ENCODE measurements at places on chromosomes 2 and 18.

DNA sequence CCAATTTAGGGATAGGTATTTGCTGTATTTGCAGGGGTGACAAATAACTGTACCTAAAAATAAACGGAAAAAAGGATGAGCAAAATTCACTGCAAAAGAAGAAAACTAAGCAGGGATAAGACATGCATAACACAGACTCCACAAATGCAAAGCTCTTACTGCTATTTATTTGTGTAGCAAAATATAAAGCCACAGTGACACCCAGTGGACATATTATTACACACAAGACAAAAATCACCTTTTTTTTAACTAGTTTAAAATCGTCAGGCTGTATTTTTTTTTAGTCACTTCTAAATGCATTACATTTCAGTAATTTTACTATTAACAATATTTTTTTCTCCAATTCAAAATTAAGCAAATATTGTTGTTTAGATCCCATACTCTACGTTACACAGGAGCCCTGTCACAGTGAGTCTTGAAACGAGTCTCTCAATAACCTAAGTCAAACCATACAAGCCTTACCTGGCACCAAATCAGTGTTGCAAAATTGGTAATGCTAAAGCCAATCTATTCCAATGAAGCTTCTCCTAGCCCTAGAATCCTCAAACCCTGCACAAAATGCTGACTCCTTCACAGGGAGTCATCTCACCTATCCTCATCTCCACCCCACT is 23.7 kb downstream of the METTL4 start:
- no peak for DNase-seq

DNA sequence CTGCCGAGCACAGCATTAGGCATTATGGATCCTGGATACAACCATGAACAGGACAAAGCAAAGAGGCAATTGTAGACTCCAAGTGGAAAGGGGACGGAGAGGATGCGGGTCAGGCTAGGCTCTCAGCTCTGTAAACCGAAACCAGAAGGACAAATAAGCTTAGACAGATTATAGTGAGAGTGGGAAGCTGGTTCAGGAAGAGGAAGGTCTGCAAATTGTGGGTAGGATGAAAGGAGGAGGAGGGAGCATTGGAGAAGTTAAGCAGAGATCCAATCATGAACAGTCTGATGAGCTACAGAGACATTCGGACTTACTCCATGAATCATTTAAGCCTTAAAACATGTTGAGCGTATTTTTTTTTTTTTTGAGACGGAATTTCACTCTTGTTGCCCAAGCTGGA is 3.0 kb downstream of the MSH6 start:
- DNase-seq, result no peak

GRCh38 chr2:37550190-37550589 is 121.3 kb downstream of the CDC42EP3 start:
- no peak for DNase-seq

DNA sequence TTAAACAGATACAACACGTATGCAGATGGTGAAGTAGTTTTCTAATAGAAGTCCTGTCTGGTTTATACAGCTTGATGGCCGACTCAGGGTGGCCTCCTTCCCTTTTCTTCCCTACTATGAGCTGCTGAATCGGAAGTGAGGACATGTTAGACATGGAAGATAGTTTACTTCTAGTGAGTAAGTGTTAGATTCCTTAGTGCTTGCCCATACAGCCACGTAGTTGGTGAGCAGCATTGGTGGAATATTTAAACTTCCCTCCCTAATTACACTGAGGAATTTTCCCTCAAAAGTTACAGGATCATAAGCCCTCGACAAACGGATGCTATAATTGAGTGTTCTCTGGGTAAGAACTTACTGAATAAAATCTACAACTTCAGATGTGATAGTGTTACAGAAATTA is 52.1 kb downstream of the RHBDD1 start:
- DNase-seq, result no peak

GRCh38 chr2:222613715-222614331 is 42.1 kb downstream of the FARSB start:
- peak; percentile 11 for DNase-seq

GRCh38 chr2:219714681-219715400 is 87.4 kb downstream of the SLC4A3 start:
- DNase-seq, result no peak

- no peak for DNase-seq
These were observed 9.9 kb upstream of the NPC1 start for GRCh38 chr18:23596183-23596582.

- no peak for DNase-seq
These were observed 793.7 kb upstream of the FANCL start for GRCh38 chr2:59034837-59035236.

- DNase-seq, result no peak
These were observed 998 bp upstream of the SLC66A3 start for GRCh38 chr2:11154016-11154922.

DNA sequence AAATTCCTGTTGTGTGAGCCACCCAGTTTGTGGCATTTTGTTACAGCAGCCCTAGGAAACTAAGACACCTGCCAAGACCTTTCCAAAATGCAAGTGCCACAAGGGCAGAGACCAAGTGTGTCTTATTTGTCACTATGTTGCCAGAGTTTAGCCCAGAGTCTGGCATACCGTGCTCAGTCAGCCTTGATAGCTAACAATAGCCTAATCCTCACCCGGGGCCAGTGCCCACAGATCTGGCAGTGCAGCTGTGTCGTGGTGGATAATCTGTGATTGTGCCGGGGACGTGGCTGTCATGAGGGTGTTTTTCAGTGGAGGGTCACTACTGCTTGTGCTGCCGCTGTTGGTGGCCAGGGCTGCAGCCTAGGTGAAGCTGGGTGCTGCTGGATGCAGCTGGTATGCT is 53.5 kb downstream of the MEP1B start:
- DNase-seq, result no peak

GRCh38 chr2:206556357-206556949 is 85.8 kb upstream of the FAM237A start:
- DNase-seq, result no peak

- DNase-seq, result no peak
These were observed 52.1 kb downstream of the ACTR2 start for GRCh38 chr2:65279756-65280155.

GRCh38 chr2:215060861-215061536 is 77.4 kb downstream of the ABCA12 start:
- no peak for DNase-seq

DNA sequence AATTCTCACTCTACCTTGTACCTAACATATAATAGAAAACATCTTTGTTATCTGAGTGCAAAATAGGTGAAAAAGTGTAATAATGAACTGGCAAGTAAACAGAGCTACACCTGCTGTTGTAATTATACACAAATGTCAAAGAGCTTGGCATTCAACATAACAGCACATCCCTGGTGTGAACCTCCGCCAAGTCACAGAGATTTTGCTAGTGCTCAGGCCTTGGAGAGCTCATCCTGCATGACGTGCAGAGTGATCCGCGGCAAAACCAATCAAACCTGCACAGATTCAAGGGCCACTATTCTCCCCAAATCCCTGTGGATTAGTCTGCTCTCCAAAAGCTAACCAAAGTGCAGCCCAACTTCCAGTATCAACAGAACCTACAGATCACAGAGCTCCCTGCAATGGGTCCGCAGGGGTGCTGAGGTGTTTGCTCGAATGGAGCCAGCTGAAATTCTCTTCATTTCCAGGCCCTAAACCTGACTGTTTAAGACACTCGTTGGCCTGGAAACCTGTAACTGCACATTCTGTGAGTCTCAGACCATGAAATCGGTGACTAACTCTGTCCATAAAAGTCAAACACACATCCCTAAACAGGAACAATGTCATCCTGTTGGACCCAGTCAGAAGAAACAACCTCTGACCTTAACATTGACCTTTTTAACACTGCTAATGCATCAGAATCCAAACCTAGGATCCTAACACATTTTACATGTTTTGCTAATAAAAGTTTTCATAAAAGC is 111.8 kb downstream of the EPB41L3 start:
- DNase-seq, result no peak

DNA sequence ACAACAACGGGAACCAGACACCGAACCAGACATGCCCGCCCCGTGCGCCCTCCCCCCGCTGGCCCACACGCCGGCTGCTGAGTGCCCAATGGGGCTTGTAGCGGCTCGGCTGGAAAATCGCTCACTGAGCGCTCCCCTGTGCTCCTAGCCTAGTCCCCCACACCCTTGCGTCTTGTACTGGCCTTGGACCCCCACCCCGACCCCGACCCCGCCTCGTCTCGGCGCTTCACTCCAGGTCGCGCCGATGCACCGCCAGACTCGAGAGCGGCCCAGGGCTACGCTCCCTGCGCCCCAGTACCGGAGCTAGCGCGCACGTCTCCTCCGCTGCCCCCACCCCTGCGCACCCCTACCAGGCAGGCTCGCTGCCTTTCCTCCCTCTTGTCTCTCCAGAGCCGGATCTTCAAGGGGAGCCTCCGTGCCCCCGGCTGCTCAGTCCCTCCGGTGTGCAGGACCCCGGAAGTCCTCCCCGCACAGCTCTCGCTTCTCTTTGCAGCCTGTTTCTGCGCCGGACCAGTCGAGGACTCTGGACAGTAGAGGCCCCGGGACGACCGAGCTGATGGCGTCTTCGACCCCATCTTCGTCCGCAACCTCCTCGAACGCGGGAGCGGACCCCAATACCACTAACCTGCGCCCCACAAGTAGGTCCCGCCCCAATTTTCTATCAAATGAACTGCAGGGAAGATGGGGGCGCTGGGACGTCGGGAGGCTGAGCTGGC is 1.5 kb downstream of the GAD1 start:
- no peak for DNase-seq

GRCh38 chr2:64222351-64222750 is 78.1 kb upstream of the PELI1 start:
- DNase-seq, result no peak

DNA sequence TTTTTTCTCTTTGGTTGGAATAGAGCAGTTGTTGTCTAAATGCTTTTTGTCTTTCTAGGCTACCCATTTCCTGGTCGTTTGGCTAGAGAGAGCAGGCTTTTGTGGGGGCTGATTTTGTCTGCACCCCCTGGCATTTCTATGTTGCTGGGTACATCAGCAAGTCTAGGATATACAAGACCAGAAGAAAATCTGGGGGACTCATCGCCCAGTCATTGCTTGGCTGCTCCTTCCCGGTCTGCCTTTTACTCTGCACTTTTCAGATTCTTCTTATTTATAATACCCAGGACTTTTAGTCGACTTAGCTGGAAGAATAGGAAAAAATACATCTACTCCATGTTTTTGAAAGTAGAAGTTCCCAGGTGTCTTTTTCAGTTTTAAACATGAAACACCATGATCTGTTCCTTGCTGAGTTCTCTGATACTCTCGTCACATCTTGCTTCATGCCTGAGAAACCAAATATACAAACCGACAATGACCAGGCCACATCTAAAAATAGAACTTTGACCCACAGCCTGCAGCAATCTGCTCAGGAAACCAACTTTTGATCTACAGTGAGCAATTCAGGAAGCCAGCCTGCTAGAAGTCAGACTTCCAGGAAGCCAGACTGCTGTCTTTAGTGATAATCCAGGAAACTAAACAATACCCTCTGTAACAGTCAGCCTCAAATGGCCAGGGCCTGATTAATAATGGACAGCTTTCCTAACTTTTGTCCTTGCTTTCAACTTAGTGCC is 163.8 kb upstream of the MEX3C start:
- DNase-seq, result no peak

GRCh38 chr2:238895891-238896600 is 48.2 kb downstream of the TWIST2 start:
- DNase-seq, result peak; percentile 20

GRCh38 chr2:177577075-177577474 is 184.5 kb downstream of the AGPS start:
- no peak for DNase-seq

DNA sequence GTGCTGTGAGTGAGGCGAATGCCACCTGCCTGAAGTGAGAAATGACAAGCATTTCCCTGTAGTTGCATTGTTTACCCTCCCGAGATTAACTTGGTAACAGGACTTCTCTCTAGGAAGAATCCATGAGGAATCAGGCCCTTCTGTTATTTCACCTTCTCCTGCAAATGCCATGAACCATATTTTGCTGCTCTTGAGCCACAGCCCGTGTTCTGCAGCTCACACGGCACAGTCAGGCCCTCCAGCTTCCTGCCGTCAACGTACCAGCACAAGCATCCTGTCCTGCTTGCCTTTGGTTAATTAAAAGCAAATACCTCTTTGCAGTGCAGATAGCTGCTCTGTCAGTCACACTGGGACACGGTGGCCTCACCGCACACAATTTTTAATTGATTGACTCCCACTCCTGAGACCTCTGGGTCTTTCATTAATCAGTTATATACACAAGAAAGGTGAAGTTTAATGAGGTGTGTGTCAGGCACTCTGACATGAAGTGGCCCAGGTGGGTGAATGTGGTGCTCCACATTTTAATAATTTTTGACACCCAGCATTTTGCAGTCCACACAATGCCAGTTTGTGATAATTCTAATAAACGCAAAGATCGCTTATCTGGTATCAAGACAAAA is 95.3 kb upstream of the ASB18 start:
- no peak for DNase-seq

DNA sequence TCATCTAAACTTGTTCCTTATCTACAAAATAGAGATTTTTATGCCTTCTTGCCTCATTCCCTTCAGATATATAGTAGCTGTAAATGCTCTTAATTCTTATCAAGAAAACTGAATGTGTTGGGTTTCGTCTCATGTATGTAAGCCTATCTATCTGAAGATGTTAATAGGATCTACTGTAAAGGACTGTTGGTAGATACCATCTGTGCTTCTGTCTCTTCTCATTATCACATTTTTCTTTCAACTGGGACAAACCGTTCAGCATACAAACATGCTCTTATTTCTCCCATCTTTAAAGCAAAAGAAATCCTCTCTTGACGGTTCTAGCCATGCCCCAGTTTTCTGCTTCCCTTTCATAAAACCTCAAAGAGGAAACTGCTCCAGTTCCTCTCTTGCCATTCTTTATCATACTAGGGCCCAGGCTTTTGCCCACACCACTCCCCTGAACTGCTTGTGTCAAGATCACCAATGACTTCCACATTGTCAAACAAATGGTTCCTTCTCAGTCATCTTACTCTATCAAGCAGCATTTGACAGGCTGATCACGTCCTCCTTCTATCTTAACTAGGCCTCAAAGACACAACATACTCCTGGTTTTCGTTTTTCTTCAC is 88.7 kb downstream of the ARHGEF33 start:
- no peak for DNase-seq

GRCh38 chr2:191167766-191168165 is 17.0 kb upstream of the STAT4 start:
- no peak for DNase-seq

GRCh38 chr2:130884013-130884412 is 47.3 kb downstream of the ARHGEF4 start:
- DNase-seq, result no peak

Measured in thyroid gland (tissue), 4 donors.